ENCODE measurements at places on chromosomes 11 and 22.

DNA sequence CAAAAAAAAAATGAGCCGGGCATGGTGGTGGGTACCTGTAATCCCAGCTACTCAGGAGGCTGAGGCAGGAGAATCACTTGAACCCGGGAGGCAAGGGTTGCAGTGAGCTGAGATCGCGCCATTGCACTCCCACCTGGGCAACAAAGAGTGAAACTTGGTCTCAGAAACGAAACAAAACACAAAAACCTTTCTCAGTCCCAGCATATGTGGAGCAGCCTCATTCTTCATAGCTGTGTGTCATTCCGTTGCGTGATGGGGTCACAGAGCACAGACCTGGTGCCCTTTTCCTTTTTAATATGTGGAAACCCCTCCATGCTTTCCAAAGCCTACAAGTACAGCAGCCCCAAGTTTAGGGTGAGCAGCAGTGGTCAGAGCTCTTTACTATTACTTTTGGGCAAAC is 13.7 kb downstream of the PEX26 start:
- DNase-seq, result no peak

- peak; percentile 76 for DNase-seq
Observed at GRCh38 chr11:17386331-17387084, 2.0 kb downstream of the KCNJ11 start.

DNA sequence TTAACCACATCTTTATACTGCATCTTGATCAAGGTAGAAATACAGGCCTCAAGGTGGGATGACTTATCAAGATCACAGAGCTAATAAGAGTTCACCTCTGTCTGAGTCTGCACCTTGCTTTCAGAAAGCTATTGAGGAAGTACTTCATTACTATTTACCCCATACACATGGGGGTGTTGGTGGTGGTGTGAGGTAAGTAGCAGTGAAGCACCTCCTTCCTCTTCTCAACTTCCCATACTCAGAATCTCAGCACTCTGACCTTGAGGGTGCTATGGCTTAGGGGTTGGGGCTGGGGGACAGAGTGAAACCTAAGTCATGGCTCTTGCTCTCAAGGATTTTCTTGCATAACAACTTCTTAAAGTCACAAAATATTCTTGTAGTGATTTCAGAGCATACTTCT is 56.9 kb downstream of the ME3 start:
- no peak for DNase-seq

DNA sequence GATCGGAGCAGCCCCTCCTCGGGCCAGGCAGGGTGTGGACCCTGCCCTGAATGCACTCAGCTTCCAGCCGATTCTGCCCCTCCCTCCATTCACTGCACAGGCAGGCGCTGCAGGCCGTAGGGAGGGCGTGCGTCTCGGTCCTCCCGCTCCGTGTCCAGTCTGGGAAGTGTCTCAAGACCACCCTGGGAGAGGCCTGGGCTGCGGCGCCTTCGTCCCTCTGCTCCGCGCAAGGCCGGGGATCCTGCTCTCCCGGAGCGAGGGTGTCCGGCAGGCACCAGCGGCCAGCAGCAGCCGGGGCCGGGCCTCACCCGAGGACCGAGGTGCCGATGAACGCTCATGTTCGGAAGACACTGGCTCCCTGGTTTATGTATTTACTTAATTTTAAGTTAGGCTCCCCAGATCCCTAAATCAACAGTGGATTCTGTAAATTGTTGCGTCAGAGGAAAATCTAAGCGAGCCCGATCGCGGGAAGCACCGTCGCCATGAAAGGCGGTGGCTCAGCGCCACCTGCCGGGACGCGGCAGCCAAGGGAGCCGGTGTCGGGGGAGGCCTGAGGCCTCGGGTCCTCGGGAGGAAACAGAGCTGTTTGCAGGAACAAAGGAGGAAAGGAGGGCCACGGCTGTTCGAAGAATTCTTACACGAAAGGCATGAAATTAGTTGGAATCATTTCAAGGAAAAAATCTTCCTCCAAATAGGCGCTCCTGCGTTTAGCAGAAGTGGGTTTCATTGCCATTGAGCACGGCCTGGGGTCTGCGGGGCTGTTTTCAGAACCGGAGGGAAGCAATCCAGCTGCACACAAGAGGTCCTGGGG is 195.3 kb downstream of the BRD1 start:
- DNase-seq, result peak; percentile 83

GRCh38 chr22:29275167-29275566 is 7.1 kb downstream of the EWSR1 start:
- no peak for DNase-seq

DNA sequence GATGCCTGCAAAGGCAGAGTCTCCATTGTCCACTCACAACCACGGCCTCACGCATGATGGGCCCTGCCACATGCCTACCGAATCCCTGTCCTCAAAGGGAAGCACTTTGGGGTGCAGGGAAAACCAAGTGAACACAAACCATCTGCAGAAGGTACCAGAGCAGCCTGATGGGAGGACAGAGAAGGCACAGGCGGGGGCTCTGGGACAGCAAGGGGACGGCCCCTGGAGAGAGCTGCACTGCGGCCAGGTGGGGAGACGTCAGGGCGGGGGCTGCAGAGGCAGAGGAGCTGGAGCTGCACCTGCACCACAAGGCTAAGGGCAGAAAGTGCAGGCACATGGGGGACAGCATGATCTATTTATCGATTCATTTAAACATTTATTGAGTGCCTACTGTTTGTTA is 1056.0 kb downstream of the TBC1D22A start:
- no peak for DNase-seq

GRCh38 chr22:39405346-39406085 is 5.9 kb downstream of the TAB1 start:
- DNase-seq, result no peak

DNA sequence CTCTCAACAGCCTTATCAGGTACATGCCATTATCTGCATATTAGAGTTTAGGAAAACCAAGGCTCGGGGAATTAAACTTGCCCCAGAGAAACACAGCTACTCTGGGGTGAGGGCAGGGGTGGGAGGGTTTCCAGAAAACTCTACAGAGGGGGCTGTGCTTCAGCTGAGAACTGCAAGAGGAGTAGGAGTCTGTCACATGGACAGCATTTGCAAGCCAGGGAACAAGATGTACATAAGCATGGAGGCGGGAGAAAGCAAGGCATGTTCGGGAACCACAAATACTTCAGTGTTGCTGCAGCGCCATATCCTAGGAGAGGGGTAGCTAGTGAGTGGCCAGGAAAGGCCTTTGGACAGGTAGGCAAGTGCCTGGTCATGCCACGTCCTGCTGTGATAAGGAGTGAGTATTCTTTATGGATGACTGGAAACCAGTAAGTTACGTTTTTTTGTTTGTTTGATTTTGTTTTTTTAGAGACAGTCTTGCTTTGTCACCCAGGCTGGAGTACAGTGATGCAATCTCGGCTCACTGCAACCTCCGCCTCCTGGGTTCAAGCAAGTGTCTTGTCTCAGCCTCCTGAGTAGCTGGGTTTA is 57.2 kb downstream of the GRAMD1B start:
- DNase-seq, result no peak

DNA sequence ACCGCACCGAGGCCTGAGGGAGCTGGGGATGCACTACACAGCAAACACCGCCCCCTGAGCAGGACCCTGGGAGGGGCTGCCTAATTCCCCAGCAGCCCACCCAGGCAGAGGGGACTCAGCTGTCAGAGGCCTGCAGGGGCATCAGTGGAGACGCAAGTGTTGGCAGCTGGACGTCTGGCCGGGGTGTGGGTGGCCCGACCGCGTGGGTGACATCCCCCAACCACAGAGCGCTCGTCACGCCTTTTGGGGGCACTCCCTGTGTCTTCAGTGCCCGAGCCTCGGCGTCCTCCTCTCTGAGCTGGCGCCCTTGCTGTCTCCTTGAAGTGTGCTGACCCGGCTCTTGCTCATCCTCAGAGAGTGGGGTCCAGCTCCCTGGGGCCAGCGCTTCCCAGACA is 150.2 kb downstream of the BRD1 start:
- no peak for DNase-seq

DNA sequence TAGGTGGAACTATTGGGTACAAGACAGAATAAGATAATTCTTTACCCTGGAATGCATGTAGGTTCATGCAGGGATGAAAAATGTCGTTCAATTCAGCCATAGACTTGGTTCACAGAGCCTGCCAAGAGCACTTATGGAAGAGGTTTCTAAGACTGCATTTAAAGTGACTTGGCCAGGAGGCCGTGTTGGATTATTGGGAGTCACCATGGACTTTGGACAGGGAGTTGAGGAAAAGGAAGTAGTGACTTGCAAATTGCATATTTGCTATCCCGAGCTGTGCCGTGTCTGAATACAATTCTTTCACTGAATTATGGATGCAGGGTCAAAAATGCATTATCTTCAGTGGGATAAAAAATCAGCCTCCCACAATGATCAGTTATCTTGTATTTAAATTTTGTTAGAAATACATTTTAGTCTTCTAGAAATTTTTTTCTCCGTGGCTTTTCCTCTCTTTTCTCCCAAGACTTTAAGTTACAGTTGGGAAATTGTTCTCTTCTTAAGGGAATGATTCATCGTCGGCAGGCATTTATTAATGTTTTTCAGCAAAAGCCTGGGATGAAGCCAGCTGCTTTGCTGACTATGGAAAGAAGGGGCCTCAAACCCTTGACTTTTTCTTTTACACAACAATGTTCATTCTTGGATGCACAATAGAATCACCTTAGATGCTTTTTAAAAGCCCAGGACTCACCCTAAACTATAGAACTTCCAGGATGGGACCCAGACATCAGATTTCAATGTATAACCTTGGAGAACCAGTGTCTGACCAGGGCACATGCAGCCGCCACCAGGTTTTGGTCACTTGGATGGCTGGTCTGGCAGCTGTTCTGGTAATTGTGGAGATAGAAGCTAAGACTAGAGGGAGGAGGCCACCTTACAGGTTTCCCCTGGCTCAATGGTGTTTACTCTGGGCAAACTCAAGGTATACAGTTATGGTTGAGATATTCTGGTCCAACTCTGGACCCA is 70.8 kb downstream of the FAT3 start:
- no peak for DNase-seq

DNA sequence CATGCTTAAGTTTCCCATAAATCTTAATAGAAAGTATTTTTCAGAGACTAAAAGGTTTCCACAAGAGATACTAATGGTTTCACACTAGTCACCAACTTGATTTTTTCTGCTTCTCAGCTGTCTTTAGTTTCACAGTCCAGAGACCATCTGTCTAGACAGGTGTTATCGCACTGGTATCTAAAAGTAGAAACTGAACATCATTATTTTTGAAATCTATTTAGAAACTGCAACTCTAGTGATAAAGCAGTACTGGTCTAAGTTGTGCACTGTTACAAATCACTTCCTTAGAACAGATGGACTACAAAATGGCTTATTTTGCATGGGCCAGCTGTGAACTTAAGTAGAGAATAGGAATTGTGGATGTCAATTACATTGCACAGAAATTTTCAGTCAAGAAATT is 78.0 kb downstream of the CNTN5 start:
- no peak for DNase-seq

GRCh38 chr11:57230316-57230715 is 6.7 kb downstream of the APLNR start:
- DNase-seq, result no peak

GRCh38 chr11:119438599-119438998 is 15.6 kb upstream of the THY1 start:
- no peak for DNase-seq

DNA sequence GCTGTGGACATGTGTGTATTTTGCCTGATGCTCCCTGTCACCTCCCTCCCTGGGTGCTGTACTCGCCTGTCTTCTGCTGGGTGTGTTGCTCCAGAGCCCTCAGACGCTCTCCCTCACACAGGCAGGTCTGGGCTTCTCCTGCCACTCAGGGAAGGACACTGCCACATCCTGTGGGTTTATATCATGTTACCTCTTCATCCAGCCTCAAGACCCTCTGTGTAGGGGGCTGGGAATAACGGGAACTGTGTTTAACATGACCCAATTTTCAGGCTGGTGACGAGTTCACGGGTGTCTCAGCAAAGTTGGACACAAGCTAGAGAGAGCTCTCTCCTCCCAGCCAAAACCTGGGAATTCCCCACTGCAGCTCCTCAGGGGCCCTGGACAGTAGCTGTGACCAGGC is 24.6 kb downstream of the MYBPC3 start:
- no peak for DNase-seq

GRCh38 chr11:26199331-26200095 is 132.4 kb upstream of the ANO3 start:
- DNase-seq, result no peak

All from endothelial cell (in vitro differentiated cells).